ENCODE measurements at places on chromosomes 5 and 9.

DNA sequence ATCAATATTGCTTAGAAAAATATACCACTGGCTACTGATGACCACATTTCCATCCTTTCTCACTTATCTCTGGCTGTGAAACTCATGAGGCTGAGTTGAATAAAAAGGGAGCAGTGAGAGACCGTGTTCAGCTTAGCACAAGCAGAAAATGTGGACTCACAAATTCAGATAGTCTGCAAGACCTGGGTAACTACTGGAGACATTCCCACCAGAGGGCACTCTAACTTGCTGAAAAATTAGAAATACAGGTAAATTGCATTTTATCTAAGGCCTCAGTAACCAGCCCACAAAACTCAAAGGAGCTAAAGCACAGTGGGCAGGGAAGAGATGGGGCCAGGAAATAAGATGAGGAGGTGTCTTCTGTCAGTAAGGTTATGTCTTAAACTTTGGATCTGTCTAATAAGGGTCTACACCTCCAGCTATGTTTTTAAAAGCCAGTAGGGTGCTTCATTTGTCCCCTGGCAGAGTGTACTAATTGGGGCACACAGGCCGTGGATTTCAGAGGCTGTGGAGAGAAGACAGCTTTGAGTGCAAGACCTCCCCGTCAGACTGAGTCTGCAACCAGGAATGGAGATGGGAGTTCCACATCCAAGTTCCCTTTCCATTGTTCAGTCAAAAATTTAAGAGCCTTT is 8.7 kb upstream of the NDUFB6 start:
- DNase-seq = peak; percentile 55
- H3K27me3 ChIP-seq = no peaks in the 10 kb centered on the region
- H3K4me1 ChIP-seq = peaks cover 16% of the 10 kb centered on the region

DNA sequence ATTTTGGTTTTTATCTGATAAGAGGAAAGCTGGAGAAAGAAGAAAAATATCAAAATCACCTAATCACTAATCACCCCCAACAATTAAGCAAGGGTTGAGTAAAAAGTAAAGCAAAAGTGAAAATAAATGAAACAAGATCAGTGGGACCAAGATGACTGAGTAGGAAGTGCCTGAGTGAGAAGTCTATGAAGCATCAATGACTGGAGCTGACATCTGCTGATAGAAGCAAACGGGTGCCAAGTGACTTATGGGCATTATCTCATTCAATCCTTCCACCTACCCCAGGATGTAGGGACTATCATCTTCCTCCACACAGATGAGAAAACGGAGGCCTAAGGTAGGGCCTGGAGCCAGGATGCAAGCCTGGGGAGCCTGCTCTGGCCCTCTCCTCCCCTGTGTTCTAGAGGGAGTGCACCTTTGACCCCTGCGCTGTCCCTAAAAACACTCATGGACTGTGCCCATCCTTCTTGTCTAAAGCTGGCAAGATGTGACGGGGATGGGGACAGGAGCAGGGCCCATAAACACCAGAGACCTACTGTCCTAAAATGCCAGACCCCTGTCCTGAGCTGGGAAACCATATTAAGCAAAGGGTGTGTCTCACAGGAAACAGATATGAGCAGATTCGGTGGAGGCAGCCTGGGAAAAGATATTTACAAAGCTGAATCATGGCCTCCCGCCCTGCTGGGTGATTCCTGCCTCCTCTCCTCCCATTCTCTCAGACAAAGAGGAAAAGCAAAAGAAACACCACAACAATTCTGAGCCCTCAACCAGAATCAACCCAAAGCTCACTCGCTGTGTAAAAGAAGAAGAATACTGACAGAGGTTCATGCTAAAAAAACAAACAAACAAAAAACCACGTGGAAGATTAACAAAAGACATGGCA is 116.0 kb downstream of the AUH start:
- H3K4me1 ChIP-seq = peaks cover 13% of the 10 kb centered on the region
- no peak overlapping the region for H3K4me3 ChIP-seq
- H3K27me3 ChIP-seq = no peaks in the 10 kb centered on the region
- H3K27ac ChIP-seq = peak overlapping the region; percentile 4
- no peaks in the 10 kb centered on the region for H3K36me3 ChIP-seq

GRCh38 chr9:98678244-98678842 is 30.4 kb downstream of the GABBR2 start:
- peak; percentile 34 for DNase-seq
- H3K36me3 ChIP-seq = no peaks in the 10 kb centered on the region
- H3K27me3 ChIP-seq = peaks cover 1% of the 10 kb centered on the region
- H3K4me3 ChIP-seq = no peak overlapping the region
- no peak overlapping the region for H3K27ac ChIP-seq

GRCh38 chr5:179371121-179371510 is 25.9 kb upstream of the ADAMTS2 start:
- peaks cover 2% of the 10 kb centered on the region for H3K27me3 ChIP-seq
- H3K36me3 ChIP-seq = no peaks in the 10 kb centered on the region
- H3K4me1 ChIP-seq = no peaks in the 10 kb centered on the region
- DNase-seq = no peak
- no peak overlapping the region for H3K27ac ChIP-seq

DNA sequence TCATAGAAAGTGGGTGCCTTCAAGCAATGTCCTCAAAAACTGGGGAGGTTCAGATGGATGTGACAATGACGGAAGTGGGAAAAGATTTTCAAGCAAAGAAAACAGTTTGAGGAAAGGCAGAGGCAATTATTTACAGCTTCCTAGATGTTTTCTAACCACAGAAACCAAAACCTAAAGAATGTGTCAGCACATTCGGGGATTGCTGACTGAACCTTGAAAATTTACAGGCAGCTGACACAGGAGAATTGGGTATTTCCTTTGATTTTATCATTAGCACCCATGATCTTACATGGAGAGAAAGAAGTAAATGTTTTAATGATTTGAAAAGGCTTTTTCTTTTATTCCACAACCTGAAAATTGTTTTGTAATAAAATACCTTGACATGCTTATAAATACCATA is 369.0 kb downstream of the ACTL7B start:
- H3K27ac ChIP-seq = no peak overlapping the region
- DNase-seq = no peak
- H3K4me3 ChIP-seq = no peak overlapping the region
- no peaks in the 10 kb centered on the region for H3K4me1 ChIP-seq
- peaks cover 2% of the 10 kb centered on the region for H3K27me3 ChIP-seq

- no peak overlapping the region for H3K4me3 ChIP-seq
- no peaks in the 10 kb centered on the region for H3K36me3 ChIP-seq
- DNase-seq = no peak
- H3K27me3 ChIP-seq = peaks cover 3% of the 10 kb centered on the region
- no peaks in the 10 kb centered on the region for H3K4me1 ChIP-seq
Observed at GRCh38 chr5:6902597-6902996, 189.4 kb downstream of the TENT4A start.

DNA sequence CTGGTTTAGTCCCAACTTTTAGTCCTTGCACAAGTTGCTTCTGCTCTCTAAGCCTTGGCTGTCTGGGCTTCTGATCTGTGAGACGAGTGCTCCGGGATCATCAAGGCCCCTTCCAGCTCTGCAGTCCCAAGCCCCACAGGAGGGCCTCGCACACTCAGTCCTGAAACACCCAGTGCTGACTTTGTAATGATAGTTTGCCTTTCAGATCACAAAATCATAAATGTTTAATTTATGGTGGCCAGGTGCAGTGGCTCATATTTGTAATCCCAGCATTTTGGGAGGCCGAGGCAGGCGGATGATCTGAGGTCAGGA is 95.9 kb upstream of the SLC25A48 start:
- no peak overlapping the region for H3K27ac ChIP-seq
- no peaks in the 10 kb centered on the region for H3K36me3 ChIP-seq
- peaks cover 3% of the 10 kb centered on the region for H3K27me3 ChIP-seq
- no peak overlapping the region for H3K4me3 ChIP-seq

GRCh38 chr5:170312666-170313065 is 15.1 kb upstream of the LCP2 start:
- no peak overlapping the region for H3K4me3 ChIP-seq
- no peak overlapping the region for H3K27ac ChIP-seq
- DNase-seq = no peak

DNA sequence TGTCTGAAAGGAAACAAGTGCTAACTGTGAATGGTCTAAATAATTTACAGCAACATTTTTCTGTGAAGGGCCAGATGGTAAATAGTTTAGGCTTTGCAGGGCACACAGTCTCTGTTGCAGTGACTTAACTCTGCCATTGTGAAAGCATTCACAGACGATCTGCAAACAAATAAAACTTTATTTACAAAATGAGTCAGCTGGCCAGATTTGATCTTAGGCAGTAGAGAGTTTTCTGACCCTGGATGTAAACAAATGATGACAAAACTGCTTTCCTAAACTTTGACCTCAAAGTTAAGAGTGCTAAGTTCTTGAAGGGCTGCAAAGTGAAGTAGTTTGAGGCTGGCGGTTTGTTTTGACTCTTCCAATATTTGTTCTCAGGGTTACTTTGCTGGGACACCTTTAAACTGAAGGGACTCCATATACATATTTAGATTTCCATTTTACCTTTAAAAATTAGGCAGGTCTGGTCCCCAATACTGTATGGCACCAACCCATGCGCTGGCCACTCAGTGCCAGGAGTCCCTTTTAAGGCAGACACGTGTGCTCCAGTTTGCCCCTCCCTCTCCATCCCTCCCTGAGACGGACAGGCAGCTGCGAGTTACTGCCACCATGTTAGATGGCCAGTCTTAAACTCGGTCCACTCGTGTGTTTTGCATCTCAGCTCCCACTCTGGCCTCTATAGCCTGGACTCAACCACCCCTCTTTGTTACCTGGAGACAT is 4.0 kb upstream of the ADAMTS16 start:
- H3K27me3 ChIP-seq = peaks cover 14% of the 10 kb centered on the region
- DNase-seq = no peak
- peaks cover 10% of the 10 kb centered on the region for H3K4me1 ChIP-seq
- no peak overlapping the region for H3K4me3 ChIP-seq
- H3K27ac ChIP-seq = no peak overlapping the region

DNA sequence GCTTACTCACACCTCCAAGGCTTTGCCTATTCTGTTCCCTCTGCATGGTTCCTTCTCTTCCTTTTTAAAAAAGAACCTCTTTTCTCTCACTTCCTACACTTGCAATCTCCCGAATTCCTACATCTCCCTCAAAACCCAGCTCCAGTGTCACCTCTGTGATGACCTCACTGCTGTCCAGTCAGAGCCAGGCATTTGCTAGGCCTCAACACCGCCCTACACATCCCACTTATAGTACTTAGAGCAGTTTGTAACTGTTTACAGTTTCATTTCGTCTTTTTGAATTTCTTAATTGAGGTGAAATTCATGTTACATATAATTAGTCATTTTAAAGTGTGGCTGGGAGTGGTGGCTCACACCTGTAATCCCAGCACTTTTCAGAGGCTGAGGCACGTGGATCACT is 30.8 kb downstream of the CD14 start:
- H3K36me3 ChIP-seq = no peaks in the 10 kb centered on the region
- no peak overlapping the region for H3K27ac ChIP-seq
- H3K27me3 ChIP-seq = no peaks in the 10 kb centered on the region
- no peak for DNase-seq

DNA sequence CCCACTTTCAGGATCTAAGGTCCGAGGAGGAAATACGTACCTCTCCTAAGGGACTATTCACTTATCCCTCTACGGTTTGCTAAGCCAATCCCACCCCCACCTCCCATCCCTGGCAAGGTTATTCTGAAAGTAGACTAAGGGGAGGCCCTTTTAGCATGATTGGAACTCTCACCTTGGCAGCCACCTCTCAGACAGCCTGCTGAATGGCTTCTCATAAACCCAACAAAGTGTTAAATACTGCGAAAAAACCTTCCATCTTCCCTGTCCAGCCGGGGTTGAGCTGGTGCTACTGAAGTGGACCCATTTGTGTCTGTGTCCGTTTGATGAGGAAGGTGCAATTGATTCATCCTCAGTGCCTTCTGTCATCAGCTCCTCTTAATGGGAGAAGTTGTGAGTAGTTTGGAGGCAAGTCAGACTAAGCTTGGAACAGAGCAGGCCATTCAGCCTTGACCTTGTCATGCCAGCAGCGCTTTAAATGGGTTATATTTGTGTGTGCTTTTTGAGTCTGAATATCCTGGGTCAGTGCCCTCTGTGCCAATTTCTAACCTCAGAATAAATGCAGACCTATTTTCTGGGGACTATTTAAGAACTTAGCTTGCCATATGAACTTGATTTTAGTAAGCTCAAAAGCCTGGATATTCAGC is 476.3 kb upstream of the ZNF608 start:
- no peak overlapping the region for H3K4me3 ChIP-seq
- no peaks in the 10 kb centered on the region for H3K27me3 ChIP-seq
- no peaks in the 10 kb centered on the region for H3K36me3 ChIP-seq
- H3K27ac ChIP-seq = no peak overlapping the region

- no peak for DNase-seq
- no peaks in the 10 kb centered on the region for H3K27me3 ChIP-seq
- no peak overlapping the region for H3K4me3 ChIP-seq
- no peak overlapping the region for H3K27ac ChIP-seq
- H3K36me3 ChIP-seq = peaks cover 3% of the 10 kb centered on the region
Observed at GRCh38 chr5:128870373-128870772, 94.9 kb upstream of the SLC27A6 start.

All from endothelial cell (in vitro differentiated cells).